NCI-H2081 (cell line): ENCODE measurements at places on chromosomes 13 and 19.

DNA sequence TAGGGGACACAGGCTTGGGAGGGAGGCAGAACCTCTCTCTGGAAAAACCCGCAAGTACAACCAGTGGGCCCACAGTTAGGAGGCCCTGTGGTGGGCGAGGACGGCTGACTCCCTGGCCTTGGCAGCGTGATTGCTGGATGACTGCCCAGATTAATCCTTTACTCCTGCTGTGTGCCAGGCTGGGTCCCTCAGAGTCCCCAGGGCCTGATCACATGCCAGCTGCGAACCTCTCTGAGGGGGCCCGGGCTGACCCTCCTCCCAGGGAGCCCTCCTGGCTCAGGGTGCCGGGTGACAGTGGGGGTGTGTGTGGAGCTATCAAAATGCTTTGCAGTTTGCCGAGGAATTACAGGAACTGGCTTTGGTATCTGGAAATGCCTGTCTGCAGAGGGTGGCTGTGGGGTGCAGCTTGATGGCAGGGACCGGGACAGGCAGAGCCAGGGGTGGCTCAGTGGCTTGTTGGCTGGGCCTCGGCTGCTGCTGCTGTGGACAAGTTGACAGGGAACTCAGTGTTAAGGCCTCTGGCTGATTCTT, 48.9 kb downstream of the DNM2 start:
- DNase-seq = peak; percentile 26

GRCh38 chr13:23695711-23696464, 125.7 kb downstream of the TNFRSF19 start:
- DNase-seq = no peak

- DNase-seq = no peak
Measured at GRCh38 chr13:91355826-91356710, 8.6 kb downstream of the MIR17HG start.

GRCh38 chr19:10887616-10888367, 16.4 kb downstream of the CARM1 start:
- DNase-seq = no peak

- DNase-seq = no peak
Measured at GRCh38 chr13:110850840-110851239, 64.0 kb downstream of the ANKRD10 start.
